ENCODE measurements at places on chromosomes 7 and 10. TPM values are rescaled to one million over a fixed set of nuclear protein-coding genes. Genes with fewer than 3 reads are reported as not detected.

Gene AGAP9
- total RNA-seq = 9.1 TPM

Gene MRC1
- total RNA-seq = 0.05 TPM

Gene LIPJ
- not detected for total RNA-seq

Gene FAM25G
- total RNA-seq = not detected

Gene FRMD4A
- total RNA-seq = 4.3 TPM

Gene FBXL13
- 0.61 TPM for total RNA-seq
